AG10803 (cell line): ENCODE measurements at places on chromosomes 3 and 15.

- no peak for DNase-seq
Measured at GRCh38 chr3:166372571-166373106, 535.4 kb upstream of the BCHE start.

DNA sequence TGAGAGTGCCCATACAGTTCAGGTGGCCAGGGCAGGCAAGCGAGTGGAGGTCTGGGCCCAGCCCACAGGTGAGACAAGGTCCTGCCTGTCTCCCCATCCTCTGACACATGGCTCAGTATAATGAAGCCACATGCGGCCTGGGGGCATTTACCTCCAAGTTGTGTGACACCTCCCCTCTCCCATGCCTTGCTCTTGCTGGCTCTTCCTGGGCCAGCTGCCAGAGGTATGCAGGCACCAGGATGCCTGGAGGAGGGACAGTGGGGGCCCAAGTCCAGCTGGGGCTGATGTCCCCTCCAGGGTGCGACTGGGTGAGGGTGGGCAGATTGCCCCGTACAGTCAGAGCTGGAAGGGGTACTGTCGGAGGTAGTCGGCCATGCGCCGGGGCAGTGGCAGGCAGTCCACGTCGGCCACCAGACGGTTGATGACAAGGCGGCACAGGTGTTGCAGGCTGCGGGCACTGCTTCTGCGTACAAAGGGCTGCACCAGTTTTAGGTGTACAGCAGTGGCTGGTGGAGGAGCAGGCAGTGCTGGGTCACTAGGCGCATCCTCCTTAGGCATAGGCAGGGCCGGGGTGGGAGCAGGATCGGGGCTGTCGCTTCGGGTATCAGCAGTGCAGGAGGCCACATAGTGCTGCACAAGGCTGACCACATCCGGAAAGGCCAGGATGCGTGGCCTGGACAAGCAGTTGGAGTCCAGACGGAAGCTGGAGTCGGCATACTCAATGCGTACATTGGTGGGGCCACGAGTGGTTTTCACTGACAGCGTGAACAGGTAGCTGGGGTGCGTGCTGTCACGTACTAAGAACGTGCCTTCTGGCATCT is 4.1 kb downstream of the CISH start:
- DNase-seq, result no peak

GRCh38 chr3:48130321-48130904 is 57.8 kb downstream of the CDC25A start:
- DNase-seq, result peak; percentile 79

- no peak for DNase-seq
Measured at GRCh38 chr3:139456386-139456785, 19.9 kb downstream of the RBP2 start.

GRCh38 chr3:122681284-122681973 is 790 bp downstream of the PARP14 start:
- no peak for DNase-seq

DNA sequence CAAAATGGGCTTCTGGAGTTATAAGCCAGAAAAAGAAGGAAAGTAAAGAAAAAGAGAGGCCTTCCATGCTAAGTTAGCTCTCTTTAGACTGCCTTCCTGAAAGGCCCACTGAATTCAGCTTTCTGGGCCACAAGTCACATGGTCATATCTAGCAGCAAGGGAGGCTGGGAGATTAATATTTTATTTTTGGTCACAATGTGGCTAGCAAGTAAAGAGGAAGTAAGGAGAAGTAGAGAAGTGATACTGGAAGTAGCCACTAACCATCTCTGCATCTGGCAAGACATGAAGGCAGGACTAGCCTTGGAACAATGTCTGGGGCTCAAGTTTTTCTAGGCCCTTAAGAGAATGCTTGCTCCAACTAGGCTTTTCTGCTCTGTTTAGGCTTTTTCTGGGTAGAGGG is 81.8 kb upstream of the UBE2E1 start:
- no peak for DNase-seq

- DNase-seq, result no peak
Measured at GRCh38 chr3:127147291-127147885, 45.5 kb upstream of the PRR23E start.

DNA sequence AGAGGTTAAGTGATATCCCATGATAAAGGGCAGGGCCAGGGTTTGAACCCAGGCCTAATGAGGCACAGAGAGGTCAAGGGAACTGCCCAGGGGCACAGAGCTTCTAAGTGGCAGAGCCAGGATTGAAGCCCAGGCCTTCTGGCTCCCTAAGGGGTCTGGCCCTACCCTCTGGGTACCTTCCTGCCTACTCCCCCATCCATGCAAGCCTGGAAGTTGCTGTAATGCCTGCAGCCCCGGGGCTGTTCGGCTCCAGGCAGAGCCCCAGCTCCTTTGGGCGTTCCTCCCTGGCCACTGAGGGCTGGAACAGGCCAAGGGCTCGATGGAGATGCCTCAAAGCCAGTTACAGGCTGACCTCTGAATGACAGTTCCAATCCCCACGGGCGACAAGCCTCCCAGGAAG is 4.5 kb downstream of the GRIP2 start:
- DNase-seq, result no peak

DNA sequence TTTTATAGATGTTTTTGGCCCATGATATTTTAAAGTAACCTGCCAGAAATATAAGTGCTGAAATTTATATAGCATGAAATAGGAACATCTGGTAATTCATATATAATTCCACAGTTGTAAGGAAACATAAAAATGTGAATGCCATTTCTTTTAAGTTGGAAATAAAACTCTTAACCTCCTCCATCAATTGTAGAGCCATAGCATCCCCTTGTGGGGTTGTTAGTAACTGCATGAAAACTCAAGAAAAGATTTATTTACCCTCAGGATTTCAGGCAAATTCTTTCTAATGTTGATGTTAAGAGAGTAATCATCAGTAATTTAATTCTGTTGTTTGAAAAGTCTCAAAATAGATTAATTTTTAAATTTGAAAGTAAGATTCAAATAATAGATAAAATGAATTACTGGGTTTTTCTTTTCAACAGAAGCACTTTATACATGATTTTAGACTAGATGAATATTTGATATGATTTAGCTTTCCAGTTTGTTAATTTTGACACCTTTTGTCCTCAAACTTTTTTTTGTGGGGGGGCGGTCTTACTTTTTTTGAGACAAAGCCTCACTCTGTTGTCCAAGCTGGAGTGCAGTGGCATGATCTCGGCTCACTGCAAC is 74.7 kb downstream of the RASA2 start:
- DNase-seq, result peak; percentile 76

DNA sequence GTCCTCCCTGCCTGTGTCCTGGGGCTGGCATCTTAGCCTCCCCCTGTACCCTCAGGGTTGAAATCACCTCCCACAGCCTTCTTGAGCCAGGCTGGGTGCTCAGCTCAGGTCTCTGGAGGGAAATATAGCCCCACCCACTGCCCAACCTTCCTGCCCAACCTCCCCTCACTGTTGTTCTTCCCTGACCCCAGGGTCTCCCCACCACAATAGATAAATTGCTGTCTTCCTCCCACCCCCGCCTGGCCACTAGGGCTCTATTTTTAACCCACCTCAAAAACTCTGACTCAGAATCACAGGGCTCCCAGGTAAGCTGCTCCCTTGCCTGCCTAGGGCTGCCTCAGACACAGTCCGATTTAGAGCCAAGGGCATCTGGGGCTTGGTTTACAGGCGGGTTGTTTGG is 15.0 kb downstream of the HCN4 start:
- DNase-seq, result no peak

GRCh38 chr3:120652281-120652680 is 29.8 kb downstream of the HGD start:
- DNase-seq, result no peak

DNA sequence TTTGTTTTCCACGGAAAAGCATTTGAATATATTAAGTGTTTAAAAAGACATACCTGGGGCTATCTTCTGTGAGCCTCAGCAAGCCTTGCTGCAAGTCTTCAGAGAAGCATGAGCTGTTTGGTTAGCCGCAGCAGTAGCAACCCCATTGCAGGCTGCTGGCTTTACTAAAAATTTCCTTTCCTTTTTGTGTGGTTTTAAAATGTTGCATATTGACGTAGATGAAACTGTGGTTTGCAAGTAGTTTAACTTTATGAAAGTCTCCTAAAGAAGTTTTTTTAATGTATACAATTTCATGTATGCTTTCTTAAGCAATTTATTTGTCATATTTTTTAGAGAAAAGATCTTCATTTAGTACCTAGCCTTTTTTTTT is at the start of gene GPR171:
TSS of gene GPR171 (minus strand) at position 166 of the 370 bp plus-strand sequence. CDS start 3,830 bp downstream, outside the sequence.
- no peak for DNase-seq

GRCh38 chr3:53939086-53939582 is 47.5 kb upstream of the SELENOK start:
- no peak for DNase-seq

GRCh38 chr3:66467996-66468735 is 32.7 kb downstream of the LRIG1 start:
- peak; percentile 89 for DNase-seq

- DNase-seq, result no peak
Measured at GRCh38 chr15:68428431-68428940, 3.5 kb downstream of the ITGA11 start.

DNA sequence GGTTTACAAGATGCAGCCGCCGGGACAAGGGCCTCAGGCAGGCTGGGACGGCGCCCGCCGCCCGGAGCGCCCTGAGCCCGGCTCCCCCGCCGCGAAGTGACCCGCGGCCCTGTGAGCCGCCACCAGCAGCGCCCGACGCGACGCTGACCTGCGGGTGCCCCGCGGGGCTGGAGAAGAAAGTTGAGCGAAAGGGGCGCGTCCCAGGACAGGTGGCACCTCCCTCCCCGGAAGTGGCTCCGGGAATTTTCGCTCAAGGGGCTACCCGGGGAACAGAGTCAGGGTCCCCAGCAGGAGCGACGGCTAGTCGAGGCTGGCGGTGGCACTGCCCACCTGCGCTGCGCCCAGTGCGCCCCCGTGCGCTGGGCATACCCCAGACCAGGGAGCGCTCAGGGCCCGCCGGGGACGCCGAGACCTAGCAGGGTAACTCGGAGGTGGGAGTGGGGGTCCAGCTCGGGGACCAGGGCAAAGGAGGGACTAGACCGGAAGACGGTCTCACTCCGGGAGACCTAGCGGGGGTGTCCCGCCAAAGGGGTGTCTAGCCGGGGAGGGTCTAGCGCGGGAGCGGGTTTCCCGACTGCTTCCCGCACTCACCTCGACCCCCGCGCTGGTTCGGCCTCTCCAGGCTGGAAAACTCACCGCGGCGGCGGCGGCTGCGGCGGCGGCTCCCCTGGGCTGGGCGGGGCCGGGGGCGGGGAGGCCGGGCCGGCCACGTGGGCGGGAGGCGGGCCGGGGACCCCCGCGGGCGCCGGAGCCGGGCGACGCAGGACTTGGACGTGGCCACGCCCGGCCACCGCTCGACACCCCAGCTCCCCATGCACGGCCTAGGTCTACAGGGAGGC is 18.4 kb downstream of the SPATA12 start:
- peak; percentile 18 for DNase-seq

GRCh38 chr3:42148086-42148848 is 57.1 kb downstream of the TRAK1 start:
- no peak for DNase-seq

DNA sequence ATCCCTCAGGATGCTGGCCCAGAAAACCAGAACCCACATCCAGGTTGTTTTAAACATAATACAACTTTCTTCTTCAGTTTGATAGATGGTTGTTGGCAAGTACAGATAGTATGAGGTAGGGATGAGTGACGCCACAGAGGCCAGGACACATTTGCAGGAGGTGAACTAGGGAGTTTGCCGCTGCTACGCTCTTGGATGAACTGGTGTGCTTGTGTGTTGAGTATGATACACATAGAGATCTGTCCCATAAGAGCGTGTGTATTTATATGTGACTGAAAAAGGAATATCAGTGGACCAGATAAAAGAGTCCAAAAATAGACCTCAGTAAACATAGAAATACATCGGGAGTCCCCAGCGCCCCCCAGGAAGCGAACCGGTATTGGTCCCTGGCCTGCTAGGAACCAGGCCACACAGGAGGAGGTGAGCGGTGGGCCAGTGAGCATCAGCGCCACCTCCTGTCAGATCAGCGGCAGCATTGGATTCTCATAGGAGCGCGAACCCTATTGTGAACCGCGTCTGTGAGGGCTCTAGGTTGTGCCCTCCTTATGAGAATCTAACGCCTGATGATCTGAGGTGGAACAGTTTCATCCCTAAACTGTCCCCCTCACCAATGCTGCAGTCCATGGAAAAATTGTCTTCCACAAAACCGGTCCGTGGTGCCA is 98.1 kb downstream of the LRRK1 start:
- no peak for DNase-seq

GRCh38 chr3:40341671-40342070 is 32.2 kb downstream of the EIF1B start:
- no peak for DNase-seq

GRCh38 chr3:58570851-58571250 is 6.3 kb downstream of the FAM107A start:
- DNase-seq, result no peak

GRCh38 chr3:190382082-190382481 is 5.9 kb upstream of the CLDN16 start:
- DNase-seq, result peak; percentile 76

DNA sequence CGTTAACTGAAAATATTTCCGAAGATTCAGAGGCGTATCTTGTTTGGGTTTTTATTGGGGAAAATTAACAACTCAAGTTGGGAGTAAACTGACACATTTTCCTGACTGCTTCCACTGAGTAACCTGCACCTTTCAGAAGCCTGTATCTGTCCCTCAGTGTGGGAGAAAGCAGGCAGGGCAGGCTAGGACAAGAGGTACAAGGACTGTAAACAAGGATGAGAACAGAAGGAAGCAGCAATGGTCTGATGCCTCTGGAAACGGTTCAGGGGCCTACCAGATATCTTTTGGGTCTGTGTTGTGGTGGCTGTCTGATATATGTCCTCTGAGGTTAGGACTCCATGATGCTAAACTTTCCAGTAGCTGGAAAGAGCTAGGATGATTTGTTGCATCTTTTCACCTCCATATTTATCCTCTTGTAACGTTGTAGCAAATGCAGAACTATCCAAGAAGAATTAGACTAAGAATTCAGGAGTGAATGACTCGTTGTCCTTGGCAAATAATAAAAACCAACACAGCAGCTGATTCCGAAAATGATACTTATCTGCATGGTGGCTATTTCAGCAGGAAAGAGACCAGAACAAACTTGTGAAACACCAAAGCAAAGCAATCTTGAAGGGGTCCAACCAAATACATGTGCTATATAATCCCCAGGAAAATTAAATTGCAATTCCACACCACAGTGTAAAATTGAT is 195.9 kb upstream of the ICE2 start:
- peak; percentile 20 for DNase-seq

- no peak for DNase-seq
Measured at GRCh38 chr3:155420406-155420805, 126.9 kb upstream of the STRIT1 start.

DNA sequence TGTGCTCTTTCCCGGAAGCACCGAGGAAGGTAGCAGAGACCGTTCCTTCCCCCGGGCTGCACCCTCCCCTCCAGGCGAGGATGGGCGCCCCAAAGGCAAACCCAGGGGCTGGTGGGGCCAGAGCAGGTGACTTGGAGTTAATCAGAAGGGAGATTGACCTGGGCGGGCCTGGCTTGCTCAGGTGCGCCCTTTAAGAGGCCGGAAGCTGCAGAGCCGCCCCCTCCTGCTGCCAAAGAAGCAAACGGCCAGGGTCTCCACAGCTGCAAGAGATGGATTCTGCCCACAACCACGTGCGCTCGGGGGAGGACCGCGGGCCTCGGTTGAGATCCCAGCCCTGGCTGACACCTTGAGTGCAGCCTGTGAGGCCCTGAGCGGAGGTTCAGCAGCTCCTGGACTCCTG is 218.2 kb upstream of the NAALADL2 start:
- no peak for DNase-seq

- DNase-seq, result no peak
Measured at GRCh38 chr3:69650066-69650419, 89.2 kb upstream of the MITF start.
